ENCODE measurements at places on chromosomes 16 and 17.

- no peak for DNase-seq
Observed at GRCh38 chr17:19641687-19642372, 6.7 kb upstream of the ALDH3A2 start.

- DNase-seq, result no peak
Observed at GRCh38 chr17:36661047-36661666, 59.8 kb downstream of the MRM1 start.

- peak; percentile 14 for DNase-seq
Observed at GRCh38 chr17:64155751-64156544, 26.0 kb upstream of the ERN1 start.

- peak; percentile 71 for DNase-seq
Observed at GRCh38 chr17:76147211-76148014, 6.4 kb upstream of the FOXJ1 start.

DNA sequence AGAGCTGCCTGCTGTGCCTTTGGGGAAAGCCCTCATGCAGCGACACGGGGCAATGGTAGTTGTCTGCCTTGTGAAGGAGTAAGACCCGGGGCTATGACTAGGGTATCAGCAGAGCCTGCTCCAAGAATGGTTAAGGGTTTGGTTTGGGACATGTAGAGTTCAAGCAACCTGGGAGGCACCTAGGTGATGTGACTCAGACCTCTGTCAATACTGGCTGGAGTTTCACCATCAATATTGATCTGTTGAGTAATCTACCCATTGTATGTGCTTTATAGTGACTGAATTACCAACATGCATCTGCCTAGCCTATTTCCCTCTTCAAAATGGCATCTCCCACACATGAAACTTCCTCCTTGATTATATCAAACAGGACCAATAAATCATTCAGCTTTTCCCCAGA is 398.4 kb upstream of the HSBP1 start:
- DNase-seq, result no peak

DNA sequence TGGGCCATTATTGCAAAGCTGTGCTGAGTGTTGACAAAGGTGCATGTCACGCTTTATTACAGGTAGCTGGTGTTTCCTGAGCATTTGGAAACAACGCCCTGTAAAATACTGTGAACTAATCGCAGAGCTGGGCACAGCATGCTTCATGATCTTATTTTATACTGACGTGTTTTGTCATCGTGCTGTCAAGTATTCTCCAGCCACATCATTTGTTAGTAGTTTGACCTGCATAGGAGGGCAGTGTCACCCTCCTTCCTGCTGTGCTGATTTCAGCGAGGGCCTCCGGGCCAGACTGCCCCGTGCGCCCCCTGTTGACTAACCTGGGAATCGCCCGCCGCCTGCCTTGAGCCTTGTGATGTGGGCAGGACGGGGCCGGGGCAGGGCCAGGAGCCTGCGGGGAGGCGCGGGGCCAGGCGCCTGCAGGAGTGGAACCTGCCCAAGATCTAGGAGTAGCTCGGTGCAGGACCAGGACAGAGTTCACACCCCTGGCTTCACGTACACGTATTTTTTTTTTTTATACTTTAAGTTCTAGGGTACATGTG is 820.7 kb downstream of the KCNJ18 start:
- DNase-seq, result no peak

- no peak for DNase-seq
Observed at GRCh38 chr16:10880594-10881452, 3.8 kb downstream of the CIITA start.

GRCh38 chr17:40355804-40356758 is 8.5 kb downstream of the GJD3 start:
- DNase-seq, result no peak

- no peak for DNase-seq
Observed at GRCh38 chr16:85918436-85918835, 19.5 kb downstream of the IRF8 start.

DNA sequence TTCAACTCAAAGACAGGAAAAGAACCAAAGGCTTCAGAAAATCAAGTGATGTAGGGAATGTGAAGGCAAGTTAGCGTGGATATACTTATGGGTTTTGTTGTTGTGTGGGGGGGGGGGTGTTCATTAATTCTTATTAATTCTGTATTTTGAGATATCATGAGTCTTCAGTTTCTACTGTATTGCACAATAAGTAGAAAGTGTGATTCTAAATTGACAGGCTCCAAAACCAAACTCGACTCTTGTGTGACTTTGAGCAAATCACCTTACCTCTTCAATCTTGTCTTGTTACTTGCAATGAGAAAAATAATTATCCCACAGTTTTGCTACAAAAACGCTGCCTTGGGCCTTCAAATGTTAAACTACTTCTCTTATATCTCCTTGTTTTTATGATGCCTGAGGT is 453.9 kb upstream of the GOT2 start:
- no peak for DNase-seq

DNA sequence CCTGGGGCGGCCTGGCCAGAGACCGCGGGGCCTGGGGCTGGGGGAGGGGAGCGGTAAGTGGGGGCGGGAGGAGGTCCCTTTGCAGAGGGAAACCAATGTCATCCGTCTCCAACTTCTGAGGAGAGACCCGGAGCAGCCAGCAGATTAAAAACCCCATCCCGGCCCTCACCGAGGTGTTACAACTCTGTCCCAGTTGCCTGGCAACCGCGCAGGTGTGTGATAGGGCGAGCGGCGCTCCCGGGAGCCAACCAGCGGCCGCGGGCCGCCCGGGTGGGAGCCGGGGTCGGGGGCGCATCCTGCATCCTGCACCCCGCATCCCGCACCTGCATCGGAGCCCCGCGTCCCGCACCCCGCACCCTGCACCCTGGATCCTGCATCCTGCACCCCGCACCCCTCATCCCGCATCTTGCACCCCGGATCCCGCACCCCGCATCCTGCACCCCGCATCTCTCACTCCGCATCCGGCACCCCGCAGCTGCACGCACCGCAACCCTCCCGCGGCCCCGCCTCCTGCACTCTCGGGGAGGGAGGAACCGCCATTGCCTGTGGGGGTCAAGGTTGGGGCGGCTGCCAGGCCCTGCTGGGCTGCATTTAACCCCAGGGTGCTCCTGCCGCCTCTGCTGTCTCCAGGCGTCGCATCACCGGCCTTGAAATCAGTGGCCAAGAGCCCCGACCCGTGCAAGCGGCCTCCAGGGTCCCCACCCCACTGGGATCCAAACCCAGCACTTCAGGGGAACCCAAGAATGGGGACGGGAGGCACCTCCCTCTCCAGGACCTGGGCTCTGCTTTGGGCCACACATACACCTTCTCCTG is 47.3 kb downstream of the RTN4RL1 start:
- no peak for DNase-seq

- DNase-seq, result no peak
Observed at GRCh38 chr16:55009581-55009980, 78.9 kb downstream of the IRX5 start.

GRCh38 chr17:10394201-10394887 is 21.5 kb upstream of the MYH13 start:
- no peak for DNase-seq

- no peak for DNase-seq
Observed at GRCh38 chr16:2819179-2819938, 2.3 kb downstream of the PRSS21 start.

DNA sequence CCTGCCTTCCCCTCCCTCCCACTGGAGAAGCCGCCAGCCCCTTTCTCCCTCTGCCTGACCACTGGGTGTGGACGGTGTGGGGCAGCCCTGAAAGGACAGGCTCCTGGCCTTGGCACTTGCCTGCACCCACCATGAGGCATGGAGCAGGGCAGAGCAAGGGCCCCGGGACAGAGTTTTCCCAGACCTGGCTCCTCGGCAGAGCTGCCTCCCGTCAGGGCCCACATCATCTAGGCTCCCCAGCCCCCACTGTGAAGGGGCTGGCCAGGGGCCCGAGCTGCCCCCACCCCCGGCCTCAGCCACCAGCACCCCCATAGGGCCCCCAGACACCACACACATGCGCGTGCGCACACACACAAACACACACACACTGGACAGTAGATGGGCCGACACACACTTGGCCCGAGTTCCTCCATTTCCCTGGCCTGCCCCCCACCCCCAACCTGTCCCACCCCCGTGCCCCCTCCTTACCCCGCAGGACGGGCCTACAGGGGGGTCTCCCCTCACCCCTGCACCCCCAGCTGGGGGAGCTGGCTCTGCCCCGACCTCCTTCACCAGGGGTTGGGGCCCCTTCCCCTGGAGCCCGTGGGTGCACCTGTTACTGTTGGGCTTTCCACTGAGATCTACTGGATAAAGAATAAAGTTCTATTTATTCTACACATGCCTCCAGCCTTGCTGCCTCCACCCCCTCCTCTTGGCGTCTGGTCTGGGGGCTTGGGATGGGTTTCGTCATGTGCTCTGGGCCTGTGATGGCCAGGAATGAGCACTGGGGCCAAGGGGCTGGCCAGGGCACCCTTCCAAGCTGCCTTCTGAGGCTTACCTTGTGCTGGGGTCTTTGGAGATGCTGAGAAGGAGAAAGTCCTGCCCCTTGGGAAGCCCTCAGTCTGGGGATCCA is 7.3 kb downstream of the GJD3 start:
- no peak for DNase-seq

GRCh38 chr17:35543856-35544255 is 6.4 kb upstream of the SLFN12L start:
- no peak for DNase-seq

GRCh38 chr17:40345161-40345993 is 19.2 kb downstream of the GJD3 start:
- peak; percentile 45 for DNase-seq

GRCh38 chr16:31460582-31461002 is 1.3 kb downstream of the ARMC5 start:
- DNase-seq, result peak; percentile 37

- no peak for DNase-seq
Observed at GRCh38 chr16:2432801-2433505, 3.7 kb downstream of the CCNF start.

DNA sequence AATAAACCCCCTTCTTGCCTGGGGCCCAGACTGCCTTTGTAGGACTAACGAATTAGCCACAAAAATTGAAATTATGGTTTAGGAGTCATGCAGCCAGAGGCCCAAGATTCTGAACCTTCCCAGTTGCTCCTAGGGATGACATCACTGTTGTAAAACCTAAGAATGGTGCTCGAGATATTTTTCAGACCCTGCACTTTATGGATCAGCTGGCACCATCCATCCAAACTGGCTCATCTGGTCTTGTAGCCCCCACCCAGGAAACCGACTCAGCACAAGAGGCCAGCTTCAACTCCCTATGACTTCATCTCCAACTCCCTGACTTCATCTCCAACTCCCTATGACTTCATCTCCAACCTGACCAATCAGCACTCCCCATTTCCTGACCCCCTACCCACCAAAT is 10.9 kb upstream of the EVPL start:
- DNase-seq, result no peak

DNA sequence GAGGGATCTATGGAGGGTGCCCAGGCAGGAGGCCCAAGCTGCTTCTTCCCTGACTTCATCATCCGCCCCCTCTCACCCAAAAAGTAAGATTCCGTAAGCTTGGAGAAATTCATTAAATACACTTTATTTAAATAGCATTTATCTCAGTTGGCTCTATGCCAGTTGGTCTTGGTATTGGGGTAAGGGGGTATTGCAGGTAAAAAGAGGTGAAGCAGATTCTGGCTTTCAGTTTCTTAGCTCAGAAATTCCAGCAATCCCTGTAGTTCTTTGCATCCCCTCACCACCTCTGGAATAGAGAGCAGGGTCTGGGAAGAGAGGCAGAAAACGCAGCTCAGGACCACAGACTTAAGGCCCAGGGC is 750 bp upstream of the ALDOC start:
- DNase-seq, result no peak

DNA sequence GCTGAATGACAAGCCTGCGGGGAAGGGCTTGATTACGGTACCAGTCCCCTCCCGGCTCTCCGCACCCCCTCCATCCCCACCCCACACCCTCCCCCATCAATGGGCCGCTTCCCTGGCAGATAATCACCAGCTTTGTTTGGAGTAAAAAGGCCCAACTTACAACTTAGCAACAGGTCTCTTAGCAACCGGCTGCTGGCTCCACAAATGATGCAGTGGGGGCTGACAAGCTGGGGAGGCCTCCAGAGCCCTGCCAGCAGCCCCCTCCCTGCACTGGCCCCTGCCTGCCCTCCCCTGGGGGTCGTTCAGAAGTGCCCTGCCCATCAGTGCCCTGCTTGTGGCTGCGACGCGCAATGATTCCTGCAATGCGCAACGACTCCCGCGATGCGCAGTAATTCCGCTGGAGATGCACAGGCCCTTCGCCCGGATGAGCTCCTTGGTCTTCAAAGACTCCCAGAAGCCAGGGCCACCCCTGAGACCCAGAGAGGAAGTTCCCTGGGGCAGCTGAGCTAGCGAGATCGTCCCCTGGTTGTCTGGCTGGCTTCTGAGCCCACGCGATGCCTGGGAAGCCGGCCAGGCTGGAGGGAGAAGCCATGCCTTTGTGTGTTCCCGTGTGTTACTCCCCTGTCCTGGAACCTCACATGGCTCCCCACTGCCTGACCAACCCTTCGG is 23.3 kb downstream of the CPNE2 start:
- DNase-seq, result peak; percentile 64

DNA sequence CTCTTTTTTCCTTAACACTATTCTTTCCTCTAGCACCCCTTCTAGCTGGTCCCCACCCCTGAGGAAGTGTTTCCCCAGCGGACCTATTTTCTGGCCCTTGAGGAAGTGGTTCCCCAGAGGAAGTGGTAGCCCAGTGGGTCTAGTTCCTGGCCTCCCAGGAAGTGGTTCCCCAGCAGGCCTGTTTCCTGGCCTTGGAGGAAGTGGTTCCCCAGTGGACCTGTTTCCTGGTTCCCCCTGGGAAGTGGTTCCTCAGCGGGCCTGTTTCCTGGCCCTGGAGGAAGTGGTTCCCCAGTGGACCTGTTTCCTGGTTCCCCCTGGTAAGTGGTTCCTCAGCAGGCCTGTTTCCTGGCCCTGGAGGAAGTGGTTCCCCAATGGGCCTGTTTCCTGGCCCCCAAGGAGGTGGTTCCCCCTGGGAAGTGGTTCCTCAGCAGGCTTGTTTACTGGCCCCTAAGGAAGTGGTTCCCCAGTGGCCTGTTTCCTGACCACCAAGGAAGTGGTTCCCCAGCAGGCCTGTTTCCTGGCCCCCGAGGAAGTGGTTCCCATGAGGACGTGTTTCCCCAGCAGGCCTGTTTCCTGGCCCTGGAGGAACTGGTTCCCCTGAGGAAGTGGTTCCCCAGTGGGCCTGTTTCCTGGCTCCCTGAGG is 58.3 kb downstream of the NTN1 start:
- DNase-seq, result no peak

- DNase-seq, result no peak
Observed at GRCh38 chr16:56783344-56783743, 53.4 kb downstream of the NUP93 start.

DNA sequence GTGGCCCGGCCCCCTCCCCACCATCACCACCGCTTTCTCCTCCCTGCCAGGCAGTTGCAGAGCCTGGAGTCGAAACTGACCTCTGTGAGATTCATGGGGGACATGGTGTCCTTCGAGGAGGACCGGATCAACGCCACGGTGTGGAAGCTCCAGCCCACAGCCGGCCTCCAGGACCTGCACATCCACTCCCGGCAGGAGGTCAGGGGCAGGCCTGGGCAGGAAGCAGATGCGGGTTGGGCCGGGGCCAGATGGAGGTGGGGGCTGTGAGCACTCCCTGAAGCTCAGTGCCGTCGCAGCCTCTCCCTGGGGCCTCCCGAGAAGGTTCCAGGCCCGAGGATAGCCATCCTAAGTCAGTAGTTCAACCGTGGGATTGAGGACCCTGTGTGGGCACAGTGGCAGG is 14.2 kb upstream of the ADGRG3 start:
- no peak for DNase-seq
